Pulmonary artery endothelial cell (primary cell): ENCODE measurements at places on chromosomes 13 and 19. TPM values are rescaled to one million over a fixed set of nuclear protein-coding genes. Genes with fewer than 3 reads are reported as not detected.

- DNase-seq, result no peak
Observed at GRCh38 chr13:42876887-42877545, 95.6 kb downstream of the FAM216B start.

DNA sequence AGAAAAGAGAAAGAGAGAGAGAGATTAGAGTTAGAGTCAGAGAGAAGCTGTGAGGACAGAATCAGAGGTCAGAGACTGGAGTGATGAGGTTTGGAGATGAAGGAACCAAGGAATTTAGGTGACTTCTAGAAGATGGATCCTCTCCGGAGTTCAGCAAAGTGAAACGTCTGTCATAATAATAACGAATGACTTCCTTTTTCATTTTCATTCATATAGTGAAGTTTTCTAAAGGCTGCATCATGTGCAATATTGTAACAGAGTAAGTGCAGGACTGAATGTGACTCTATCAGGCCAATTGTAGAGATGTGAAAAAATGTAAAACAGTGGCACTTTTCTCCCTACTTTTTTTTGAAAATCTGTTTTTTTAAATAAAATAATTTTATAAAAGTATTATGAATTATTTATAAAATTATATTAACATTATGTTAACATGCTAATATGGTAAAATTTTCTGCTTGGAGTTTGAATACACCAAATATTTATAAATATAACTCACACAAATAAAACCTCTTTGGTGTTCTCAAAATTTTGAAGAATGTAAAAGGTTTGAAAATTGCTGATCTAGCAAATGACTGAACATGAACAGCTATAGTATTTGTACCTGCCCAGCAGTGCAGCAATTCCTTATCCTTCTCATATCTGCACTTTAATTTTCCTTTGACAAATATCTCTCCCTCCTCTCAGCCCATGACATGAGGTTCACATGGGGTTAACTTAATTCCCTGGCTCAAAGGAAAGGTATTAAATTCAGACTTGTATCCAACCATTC is 4.2 kb upstream of the TNFSF11 start:
- no peak for DNase-seq

DNA sequence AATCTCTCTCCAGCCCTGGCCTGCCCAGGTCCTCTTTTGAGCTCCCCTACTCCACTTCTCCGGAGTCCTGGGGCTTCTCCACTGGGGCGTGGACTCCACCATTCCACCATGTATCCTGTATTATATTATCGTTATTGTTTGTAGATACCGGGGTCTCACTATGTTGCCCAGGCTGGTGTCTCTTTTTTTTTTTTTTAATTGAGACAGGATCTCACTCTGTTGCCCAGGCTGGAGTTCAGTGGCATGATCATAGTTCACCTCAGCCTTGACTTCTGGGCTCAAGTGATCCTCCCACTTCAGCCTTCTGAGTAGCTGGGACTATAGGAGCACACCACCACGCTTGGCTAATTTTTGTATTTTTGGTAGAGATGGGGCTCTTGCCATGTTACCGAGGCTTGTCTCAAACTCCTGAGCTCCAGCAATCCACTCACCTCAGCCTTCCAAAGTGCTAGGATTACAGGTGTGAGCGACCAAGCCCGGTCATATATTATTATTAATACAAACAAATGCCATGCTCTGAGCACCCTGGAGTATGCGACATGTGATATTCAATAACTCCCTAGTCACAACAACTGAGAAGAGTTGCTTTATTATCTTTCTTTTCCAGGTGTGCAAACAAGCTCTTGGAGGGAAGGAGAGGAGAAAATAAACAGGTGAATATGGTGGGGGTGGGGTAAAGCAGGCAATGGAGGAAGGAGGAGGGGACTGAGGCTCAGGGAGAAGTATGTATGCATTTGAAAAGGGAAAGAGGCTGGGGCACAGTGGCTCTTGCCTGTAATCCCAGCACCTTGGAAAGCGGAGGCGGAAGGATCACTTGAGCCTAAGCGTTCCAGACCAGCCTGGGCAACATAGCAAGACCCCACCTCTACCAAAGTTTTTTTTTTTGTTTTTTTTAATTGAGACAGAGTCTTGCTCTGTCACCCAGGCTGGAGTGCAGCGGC is 2.8 kb upstream of the CERS4 start:
- DNase-seq, result no peak

GRCh38 chr19:18698321-18699167 is 15.1 kb downstream of the CRTC1 start:
- DNase-seq, result no peak

DNA sequence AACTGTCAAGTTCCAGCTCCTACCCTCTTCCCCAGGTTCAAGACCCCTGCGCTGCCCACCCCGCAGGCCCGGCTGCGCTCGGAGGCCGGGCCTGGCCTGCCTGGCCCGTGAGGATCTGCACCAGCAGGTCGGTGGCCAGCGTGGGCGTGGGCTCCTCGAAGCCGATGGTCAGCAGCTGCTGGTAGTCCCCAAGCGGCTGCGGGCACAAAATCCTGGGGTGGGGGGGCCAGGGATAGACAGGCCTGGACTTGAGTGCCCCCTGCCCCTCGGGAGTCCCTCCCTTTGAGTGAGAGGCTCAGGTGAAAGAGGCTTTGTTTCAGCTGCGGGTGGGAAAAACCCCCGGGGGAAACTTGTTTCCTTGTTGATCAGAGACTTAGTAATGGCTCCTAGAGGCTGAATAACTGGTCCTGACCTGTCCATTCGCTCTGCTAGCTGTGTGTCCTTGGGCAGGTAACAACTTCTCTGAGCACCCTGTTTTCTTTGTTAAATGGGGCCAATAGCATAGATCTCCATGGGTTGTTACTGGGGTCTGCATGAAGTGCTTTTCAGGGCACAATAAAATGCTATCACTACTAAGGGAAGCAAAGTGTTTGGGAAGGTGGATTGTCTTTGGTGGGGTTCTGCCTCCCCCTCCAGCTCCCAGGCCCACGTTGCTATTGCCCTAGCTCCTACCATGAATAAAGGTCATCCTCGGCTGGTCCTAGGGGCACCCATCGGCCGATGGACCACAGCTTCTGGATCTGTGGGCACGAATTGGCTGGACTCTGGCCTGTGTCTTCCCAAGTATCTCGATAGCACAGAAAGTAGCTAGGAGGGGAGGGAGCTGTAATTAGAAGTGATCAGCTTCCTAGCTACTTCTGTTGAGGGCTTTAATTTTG is 3.5 kb downstream of the C19orf67 start:
- DNase-seq, result no peak

- DNase-seq, result no peak
Observed at GRCh38 chr19:48348045-48348444, 15.7 kb downstream of the TMEM143 start.

Gene CABP5
- total RNA-seq, result not detected in 2 replicates

Gene GAPDHS
- total RNA-seq, result not detected in 2 replicates
